SK-N-SH (cell line): ENCODE measurements at places on chromosomes 3 and 15. TPM values are rescaled to one million over a fixed set of nuclear protein-coding genes. Genes with fewer than 3 reads are reported as not detected.

The EPB42 gene
- not detected in 2 replicates for polyA plus RNA-seq

The GPR149 gene
- polyA plus RNA-seq, result not detected in 2 replicates

The GHRL gene
- not detected in 2 replicates for polyA plus RNA-seq

The ZDHHC3 gene
- 60.7 and 72.3 TPM in 2 replicates for polyA plus RNA-seq

The TIMP4 gene
- not detected in 2 replicates for polyA plus RNA-seq

The GPR156 gene
- polyA plus RNA-seq, result 0.31 and 0.34 TPM in 2 replicates

The CIB2 gene
- 39.6 and 40.8 TPM in 2 replicates for polyA plus RNA-seq

The SLC35G2 gene
- 9.7 and 10.6 TPM in 2 replicates for polyA plus RNA-seq

The LRRC2 gene
- polyA plus RNA-seq, result 0.13 and 0.23 TPM in 2 replicates

The TMEM115 gene
- polyA plus RNA-seq, result 47.8 and 49.2 TPM in 2 replicates

The PLA2G4F gene
- not detected in 2 replicates for polyA plus RNA-seq

The GOLGA8N gene
- polyA plus RNA-seq, result 1.2 and 1.6 TPM in 2 replicates

The SLC28A2 gene
- not detected in 2 replicates for polyA plus RNA-seq

The VIPR1 gene
- polyA plus RNA-seq, result not detected in 2 replicates

The LMAN1L gene
- polyA plus RNA-seq, result 0.02 TPM in 1 of 2 replicates, not detected in the other

The ERC2 gene
- 1.6 and 2.4 TPM in 2 replicates for polyA plus RNA-seq

The ITPKA gene
- 1.0 and 2.2 TPM in 2 replicates for polyA plus RNA-seq

The THAP10 gene
- 2.9 and 3.2 TPM in 2 replicates for polyA plus RNA-seq

The GABRR3 gene
- not detected in 2 replicates for polyA plus RNA-seq

The TMED3 gene
- polyA plus RNA-seq, result 128 and 148 TPM in 2 replicates

The NLGN1 gene
- polyA plus RNA-seq, result 1.5 and 2.4 TPM in 2 replicates

The FHIT gene
- 0.29 and 0.41 TPM in 2 replicates for polyA plus RNA-seq

The PCSK6 gene
- polyA plus RNA-seq, result 0.03 and 0.10 TPM in 2 replicates

The ITIH4 gene
- polyA plus RNA-seq, result 1.1 and 2.0 TPM in 2 replicates

The FBXO22 gene
- polyA plus RNA-seq, result 34.4 and 34.8 TPM in 2 replicates

The HIGD2B gene
- polyA plus RNA-seq, result not detected in 2 replicates

The ALG1L2 gene
- polyA plus RNA-seq, result not detected in 2 replicates

The INKA1 gene
- polyA plus RNA-seq, result 2.6 and 3.4 TPM in 2 replicates

The BCHE gene
- polyA plus RNA-seq, result not detected in 2 replicates

The DPPA2 gene
- not detected in 2 replicates for polyA plus RNA-seq

The SUCLG2 gene
- polyA plus RNA-seq, result 20.2 and 23.3 TPM in 2 replicates

The IL12A gene
- 0.97 and 1.9 TPM in 2 replicates for polyA plus RNA-seq

The SPCS1 gene
- 191 and 198 TPM in 2 replicates for polyA plus RNA-seq

The A4GNT gene
- not detected in 2 replicates for polyA plus RNA-seq

The TYRO3 gene
- 8.7 and 10.3 TPM in 2 replicates for polyA plus RNA-seq

The COL7A1 gene
- polyA plus RNA-seq, result 7.1 and 10.8 TPM in 2 replicates

The DUOXA1 gene
- 0.02 TPM in 1 of 2 replicates, not detected in the other for polyA plus RNA-seq

The CD96 gene
- polyA plus RNA-seq, result 0.02 and 0.06 TPM in 2 replicates

The MEIS2 gene
- polyA plus RNA-seq, result 120 and 146 TPM in 2 replicates

The LYZL4 gene
- polyA plus RNA-seq, result not detected in 2 replicates

The RCCD1 gene
- 19.5 and 21.2 TPM in 2 replicates for polyA plus RNA-seq

The TF gene
- 0.02 and 0.08 TPM in 2 replicates for polyA plus RNA-seq

The TRIM42 gene
- not detected in 2 replicates for polyA plus RNA-seq

The P2RY14 gene
- polyA plus RNA-seq, result not detected in 2 replicates

The ST3GAL6 gene
- polyA plus RNA-seq, result 16.3 and 17.9 TPM in 2 replicates

The COL6A5 gene
- polyA plus RNA-seq, result not detected in 2 replicates

The IGDCC3 gene
- 0.37 and 0.43 TPM in 2 replicates for polyA plus RNA-seq

The FGD5 gene
- polyA plus RNA-seq, result not detected in 2 replicates

The FGF12 gene
- polyA plus RNA-seq, result 0.18 and 0.30 TPM in 2 replicates

The GOLGA8O gene
- polyA plus RNA-seq, result 0.26 and 0.31 TPM in 2 replicates

The CCR3 gene
- polyA plus RNA-seq, result not detected in 2 replicates
